ENCODE measurements at places on chromosomes 5 and 9. TPM values are rescaled to one million over a fixed set of nuclear protein-coding genes. Genes with fewer than 3 reads are reported as not detected.

DNA sequence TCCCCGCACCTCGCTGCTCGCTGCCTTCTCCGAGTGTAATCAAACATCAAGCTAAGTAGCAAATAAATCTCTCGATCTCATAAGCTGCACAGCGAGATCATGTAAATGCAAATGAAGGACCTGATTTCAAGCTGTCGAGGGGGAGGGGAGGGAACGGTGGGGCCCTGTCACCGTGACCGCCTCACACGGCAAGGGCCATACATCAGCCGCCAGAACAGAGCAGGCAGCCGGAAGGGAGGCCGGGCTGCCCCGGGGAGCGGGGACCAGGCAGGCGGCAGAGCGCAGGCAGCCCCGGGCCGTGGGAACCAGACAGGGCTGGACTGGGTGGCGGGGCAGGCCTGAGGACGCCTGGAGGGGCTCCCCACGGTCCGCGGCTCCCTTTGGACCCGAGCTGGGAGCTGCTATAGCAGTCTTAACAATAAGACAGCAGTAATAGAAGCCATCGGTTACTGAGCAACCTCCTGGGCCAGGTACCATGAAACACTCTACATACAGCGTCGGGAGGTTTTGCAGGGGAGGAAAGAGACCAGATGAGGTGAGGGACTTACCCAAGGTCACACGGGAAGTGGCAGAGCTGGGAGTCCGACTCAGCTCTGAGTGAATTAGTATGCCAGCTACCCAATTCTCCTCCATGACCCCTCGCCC is 76.8 kb downstream of the CFAP77 start:
- H3K36me3 ChIP-seq: no peaks in the 10 kb centered on the region
- no peak overlapping the region for H3K4me3 ChIP-seq
- H3K27ac ChIP-seq: no peak overlapping the region
- H3K27me3 ChIP-seq: peaks cover 27% of the 10 kb centered on the region

DNA sequence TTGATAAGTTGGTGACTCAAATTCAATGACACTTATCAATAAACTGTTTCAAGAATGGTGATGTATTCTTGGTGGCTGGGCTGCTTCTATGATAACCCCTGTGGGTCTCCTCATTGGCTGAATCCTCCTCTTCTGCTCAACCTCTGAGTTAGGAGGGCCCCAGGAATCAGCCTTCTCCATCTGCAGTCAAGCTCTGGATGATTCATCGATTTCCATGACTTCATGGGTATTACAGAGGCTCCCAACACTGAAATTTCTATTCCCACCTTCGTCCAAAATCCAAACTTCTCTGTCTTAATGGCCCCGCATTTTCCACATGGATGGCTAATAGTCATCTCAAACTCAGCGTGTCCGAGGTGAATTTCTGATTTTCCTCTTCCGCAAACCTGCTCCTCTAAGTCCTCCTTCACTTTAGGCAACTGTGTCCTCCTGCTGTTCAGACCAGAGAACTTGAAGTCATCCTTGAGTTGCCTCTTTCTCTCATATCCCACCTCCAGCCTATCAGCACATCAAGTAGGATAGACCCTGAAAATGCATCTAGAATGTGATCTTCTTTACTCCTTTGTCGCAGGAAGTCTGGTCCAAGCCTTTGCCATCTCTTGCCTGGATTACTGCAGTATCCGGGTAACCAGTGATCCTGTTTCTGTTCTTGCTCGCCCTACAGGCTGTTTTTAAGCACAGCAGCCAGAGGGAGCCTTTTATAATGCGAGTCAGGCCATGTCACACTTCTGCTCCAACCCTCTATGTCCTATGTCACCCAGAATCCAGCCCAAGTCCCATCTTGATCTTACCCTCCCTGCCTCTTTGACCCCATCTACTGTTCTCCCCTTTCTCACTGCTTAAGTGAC is 41.4 kb upstream of the IL7R start:
- H3K4me3 ChIP-seq: no peak overlapping the region
- no peaks in the 10 kb centered on the region for H3K27me3 ChIP-seq
- no peak overlapping the region for H3K27ac ChIP-seq
- no peaks in the 10 kb centered on the region for H3K36me3 ChIP-seq
- no peaks in the 10 kb centered on the region for H3K4me1 ChIP-seq

GRCh38 chr5:167155387-167156005 is 1135.9 kb upstream of the WWC1 start:
- no peaks in the 10 kb centered on the region for H3K36me3 ChIP-seq
- H3K27me3 ChIP-seq: no peaks in the 10 kb centered on the region
- no peak overlapping the region for H3K4me3 ChIP-seq
- DNase-seq: no peak
- H3K27ac ChIP-seq: no peak overlapping the region

Gene SPATA31C1
- not detected for total RNA-seq

Gene CMBL
- 15.9 TPM for total RNA-seq
